Naive thymus-derived CD8-positive, alpha-beta T cell (primary cell): ENCODE measurements at places on chromosomes 7 and 10.
A peak's percentile ranks its signal among the peaks of the same experiment; 100 is the strongest.

- no peak for DNase-seq
These were observed 205.2 kb downstream of the GFRA1 start for GRCh38 chr10:116067825-116068224.

DNA sequence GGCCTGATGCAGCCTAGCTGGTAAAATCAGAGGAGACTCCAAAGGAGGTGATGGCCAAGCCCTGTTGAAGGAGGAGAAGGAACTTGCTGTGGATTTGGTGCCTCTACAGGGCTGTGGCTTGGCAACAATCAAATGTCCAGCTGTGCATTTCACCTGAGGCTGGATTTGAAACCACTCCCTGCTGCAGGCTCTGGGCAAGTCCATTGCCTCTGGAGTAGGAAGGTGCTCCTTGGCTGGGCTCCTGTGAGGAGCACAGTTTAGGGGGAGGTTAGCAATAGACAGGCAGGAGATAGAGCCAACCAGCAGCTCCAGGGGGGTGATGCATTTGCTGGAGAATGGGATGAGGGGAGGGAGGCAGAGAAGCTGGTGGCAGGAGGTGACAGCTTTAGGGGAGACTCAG is 26.5 kb downstream of the CDH23 start:
- no peak for DNase-seq

DNA sequence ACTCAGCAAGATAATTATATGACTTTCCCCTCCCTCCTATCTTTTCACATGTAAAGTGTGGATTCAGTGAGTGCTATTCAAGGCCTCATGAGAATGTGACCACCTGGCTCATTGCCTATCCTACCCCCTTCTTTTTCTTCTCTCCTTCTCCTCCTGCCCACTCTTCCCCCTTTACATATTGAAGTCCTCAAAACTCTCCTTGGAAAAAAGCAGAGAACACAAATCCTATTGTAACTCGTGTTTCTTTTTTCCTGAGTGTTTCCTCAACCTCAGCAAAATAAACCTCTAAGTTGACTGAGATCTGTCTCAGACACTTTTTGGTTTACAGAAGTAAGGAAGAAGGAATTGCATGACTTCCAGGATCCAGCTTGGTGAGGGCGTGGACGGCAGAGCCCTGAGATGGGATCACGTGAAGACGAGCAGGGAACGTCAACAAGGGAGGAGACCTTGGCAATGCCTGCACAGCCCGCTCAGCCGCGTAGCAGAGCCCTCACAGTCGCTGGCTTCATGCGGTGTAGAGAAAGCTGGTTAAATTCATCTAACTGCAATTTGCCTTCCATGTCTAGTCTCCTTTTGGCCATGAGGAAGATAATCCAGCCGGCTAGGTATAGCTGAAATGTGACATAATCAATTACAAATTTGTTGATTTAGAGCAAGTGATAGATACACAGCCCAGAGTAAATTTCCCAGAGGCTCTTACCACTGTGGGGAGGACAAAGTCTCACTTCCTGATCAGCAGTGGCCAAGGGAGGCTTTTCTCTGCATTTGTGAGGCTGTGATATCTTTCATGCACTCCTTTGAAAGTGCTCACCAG is 75.7 kb downstream of the LYZL2 start:
- DNase-seq, result no peak

- no peak for DNase-seq
These were observed 115.6 kb downstream of the TFEC start for GRCh38 chr7:115914951-115915350.

DNA sequence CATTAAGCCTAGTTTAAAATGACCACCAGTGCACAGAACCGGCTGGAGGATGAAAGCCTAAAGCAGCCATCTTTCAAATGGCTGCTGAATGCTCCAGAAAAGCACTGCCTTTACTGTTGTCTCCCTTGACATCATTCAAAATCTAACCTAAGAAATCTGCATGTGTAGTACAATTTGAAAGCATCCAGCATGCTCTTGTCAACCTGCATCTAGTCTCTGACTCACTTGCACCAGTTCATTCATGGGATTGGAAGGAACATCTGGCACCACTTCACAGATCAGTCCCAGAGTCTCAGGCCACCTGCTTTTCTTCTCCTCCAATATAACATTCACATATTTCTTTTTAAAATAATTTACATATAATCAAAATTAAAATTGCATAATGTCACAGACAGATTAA is 76.2 kb downstream of the RNF133 start:
- no peak for DNase-seq

- DNase-seq, result no peak
These were observed 21.8 kb downstream of the ZNF775 start for GRCh38 chr7:150400788-150401423.

DNA sequence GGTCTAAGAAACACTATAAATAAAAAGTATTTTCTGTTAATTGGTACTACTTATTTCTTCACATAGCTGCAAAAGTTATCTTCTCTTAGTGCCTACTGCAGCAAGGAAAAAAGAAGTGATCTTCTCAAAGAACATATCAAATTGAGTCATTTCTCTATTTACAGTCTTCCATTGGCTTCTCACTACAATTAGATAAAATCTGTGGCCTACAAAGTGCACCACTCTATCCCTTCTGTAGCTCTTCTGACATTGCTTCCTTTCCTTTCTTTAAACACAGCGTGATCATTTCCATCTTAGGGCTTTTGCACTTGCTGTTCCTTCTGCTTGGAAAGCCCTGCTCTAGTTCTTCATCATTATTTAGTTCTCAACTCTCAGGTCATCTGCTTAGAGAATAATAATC is 44.7 kb downstream of the MXI1 start:
- no peak for DNase-seq

GRCh38 chr10:61136139-61136538 is 192.2 kb upstream of the RHOBTB1 start:
- no peak for DNase-seq

- DNase-seq, result no peak
These were observed 38.0 kb upstream of the SPOCK2 start for GRCh38 chr10:72126184-72126871.

DNA sequence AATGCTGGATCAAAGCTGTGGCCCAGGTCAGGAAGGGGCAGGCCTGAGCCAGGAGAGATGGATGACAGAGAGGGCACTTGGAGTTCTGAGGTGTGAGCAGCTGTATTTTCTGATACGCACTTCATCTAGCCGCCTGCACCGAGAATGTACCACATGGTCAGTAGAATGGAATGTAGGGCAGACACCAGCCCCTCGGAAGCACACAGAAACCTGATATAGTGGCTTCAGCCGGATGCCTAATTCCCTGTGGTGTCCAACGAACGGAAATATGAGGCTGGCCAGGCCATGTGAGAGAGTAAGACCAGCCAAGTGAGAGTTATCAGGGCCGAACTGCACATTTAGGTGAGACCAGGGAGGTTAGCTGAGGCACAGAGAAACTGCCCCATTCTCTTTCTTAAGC is 46.7 kb upstream of the PLCE1 start:
- DNase-seq, result no peak

DNA sequence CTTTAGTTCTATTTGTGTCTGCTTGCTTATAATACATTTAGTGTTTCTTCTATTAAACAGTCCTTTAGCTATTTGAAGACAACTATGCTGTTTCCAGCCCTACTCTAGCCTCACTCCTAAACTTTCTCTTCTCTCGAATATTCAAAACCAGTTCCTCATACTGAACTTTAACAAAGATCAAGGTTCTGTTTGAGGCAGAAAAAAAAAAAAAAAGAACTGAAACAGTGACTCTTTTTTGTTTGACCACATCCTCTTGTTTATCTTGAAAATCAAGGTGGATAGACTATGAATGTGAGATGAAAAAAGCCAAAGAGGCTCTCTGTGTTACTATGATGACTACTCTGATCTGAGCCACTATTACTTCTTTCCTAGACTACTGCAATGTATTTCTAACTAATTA is 154.3 kb downstream of the ZNF365 start:
- DNase-seq, result no peak

- no peak for DNase-seq
These were observed 9.7 kb downstream of the ADGRA1 start for GRCh38 chr10:133097418-133097817.

DNA sequence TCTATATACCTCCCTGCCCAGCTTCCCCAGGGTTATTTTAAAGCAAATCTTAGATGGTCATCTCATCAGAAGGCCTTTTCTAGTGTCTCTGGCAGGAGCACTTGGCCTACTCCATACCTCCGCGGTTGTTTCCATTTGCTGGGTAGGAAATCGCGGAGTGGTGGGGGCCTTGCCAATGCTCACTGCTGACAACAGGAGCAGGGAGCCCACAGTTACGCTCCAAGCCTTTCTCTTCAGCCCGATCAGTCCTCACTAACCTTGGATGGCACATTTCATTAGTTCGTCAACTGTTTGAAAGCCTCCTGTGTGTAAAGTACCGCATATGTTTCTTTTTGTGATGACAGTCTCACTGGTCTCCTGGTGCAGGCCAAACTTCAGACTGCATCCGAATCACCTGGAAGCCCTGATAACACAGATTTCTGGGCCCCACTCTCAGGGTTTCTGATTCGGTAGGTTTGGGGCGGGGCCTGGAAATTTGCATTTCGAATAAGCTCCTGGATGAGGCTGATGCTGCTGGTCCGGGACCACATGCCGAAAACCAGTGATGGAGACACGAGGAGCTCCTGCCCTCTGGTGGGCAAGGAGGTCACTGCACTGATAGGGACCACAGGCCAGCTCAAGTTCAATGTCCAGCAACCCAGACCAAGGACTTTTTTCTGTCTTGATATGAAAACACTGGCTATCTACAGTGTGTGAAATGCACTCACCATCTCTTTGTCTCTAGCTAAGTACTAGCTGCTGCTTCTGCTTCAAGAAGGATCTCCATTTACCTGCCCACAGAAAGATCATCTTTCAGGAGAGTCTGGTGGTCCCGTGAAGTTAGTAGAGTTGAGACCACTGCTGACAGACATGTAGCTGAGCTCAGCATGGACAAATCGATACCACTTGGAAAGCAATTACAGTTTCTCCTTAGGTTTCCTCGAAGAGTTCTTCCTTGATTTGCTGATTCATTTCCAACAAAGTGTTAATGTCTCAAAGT is 14.0 kb downstream of the LRGUK start:
- DNase-seq, result peak; percentile 29

GRCh38 chr7:75849573-75849972 is 29.3 kb upstream of the RHBDD2 start:
- DNase-seq, result no peak

- DNase-seq, result no peak
These were observed 117.3 kb upstream of the INHBA start for GRCh38 chr7:41820111-41820671.
